ENCODE measurements at places on chromosomes 3 and 15.

DNA sequence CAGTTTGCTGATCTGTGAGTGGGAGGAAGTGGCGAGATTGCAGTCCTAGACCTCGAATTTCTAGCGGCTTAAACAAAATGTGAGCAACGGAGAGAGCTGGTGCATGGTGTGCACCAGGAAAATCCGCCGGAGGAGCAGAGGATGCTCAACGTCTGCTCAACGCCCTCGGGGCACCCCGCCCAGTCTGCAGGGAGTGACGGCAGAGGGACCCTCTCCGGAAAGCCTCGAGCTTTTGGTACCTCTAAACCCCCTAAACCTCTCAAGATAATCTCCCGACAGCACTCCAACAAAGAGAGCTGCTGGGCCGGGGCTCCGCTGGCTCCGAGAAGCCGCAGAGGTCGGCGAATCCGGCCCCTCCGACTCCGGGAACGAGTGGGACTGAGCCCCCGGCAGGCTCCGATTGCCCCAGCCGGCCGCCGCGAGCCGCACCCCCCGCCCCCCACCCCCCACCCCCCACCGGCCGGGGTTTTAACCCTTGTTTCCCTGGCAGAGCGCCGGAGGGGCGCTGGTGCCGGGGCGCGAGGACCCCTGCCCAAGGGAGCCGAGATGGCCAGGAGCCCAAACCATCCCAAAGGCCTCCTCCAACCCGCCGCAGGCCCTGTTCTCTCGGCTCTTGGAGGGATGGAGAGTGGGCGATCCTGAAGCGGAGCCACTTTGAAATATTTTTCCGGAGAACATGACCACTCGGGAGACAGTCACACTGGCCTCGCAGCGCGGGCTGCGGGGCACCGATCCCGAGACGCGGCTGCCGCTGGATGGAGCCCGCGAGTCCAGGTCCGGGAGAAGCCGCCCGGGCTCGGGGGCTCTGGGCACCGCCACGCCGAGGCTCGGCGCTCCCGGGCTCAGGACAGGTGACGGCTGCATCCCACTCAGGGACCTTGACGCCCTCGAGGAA, 1.5 kb downstream of the MEGF11 start:
- peak; percentile 30 for DNase-seq

DNA sequence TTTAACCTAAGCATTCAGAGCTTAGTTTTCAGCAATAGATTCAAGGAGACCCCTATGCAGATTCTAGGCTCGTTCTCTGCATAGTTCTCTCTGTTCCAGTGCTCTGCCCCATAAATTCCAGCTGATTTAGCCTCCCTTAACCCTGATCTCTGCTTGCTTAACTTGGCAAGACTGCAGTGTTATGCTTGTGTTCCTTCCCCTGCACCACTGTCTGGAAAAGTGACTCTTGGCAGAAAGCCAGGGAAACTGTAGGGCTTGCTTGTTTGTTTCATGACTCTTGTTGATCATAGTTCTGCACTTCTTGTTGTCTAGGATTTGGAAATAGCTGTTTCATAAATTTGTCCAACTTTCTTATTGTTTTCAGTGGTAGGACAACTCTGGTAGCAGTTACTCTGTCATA, 40.1 kb downstream of the ANAPC13 start:
- no peak for DNase-seq

DNA sequence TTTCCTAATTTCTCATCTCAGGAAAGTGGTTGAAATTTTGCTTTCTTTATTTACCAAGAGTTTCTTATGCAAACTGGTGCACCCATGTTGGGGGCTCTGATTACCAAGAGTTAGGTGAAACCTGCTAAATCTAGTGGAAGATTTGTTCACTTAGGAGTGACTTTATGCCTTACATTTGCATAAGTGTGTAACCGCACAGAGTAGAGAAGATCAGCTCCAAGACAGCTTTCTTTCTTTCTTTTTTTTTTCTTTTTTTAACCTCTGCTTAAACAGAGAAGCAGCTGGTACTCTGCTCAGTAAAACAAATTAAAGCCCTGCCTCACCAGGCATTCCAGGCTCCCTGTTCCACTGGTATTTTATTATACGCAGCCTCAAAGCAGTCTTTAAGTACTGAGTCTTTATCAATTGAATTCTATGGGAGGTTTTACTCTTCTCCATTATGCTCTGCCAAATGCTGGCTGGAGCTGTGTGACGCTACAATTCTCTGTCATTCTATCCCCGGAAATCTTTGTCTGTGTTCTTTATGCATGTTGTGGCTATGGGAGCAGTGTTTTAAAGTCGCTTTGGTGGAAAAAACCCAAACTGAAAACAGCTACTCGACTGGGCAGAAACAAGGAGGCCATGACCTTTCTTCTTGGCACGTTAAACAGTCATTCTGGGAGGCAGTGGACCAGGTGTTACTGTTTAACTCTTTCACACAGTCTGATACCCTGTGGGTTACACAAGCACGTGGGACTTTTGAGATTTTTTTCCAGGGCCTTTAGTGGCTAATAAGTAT, 55.2 kb upstream of the GBE1 start:
- no peak for DNase-seq

DNA sequence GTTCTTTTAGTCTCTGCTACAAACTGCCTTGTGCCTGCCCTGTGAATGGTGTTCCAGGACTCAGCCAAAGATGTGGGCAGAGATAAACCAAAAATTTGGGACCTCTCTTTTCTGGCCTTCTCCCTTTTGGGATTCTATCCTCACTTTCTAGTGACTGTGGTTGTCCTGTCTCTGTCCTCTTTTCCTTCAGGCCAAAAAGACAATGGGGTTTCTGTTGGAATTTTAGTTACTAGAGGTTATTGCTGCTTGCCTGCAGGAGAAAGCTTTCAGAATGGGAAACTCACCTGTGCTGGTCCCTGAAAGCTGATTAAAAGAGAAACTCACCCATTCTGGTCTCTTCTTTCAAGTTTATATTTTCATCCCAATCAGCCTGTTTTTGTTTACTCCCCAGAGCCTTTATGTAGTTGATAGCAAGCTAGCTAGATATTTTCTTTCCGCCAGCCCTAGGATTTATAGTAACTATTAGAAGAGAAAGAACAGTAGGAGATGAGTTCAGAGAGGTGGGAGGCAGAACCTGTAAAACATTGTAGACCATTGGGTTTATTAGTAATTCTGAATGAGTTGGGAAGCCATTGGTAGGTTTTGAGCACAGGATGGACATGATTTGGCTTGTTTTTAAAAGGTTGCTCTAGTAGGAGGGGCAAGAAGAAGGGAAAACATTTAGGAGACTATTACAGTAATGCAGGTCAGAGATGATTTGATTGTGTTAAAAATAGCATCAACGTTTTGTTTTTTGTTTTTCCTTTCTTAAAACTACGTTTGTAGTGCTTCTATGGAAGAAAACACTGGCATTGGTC, 138.9 kb downstream of the TCF12 start:
- no peak for DNase-seq

DNA sequence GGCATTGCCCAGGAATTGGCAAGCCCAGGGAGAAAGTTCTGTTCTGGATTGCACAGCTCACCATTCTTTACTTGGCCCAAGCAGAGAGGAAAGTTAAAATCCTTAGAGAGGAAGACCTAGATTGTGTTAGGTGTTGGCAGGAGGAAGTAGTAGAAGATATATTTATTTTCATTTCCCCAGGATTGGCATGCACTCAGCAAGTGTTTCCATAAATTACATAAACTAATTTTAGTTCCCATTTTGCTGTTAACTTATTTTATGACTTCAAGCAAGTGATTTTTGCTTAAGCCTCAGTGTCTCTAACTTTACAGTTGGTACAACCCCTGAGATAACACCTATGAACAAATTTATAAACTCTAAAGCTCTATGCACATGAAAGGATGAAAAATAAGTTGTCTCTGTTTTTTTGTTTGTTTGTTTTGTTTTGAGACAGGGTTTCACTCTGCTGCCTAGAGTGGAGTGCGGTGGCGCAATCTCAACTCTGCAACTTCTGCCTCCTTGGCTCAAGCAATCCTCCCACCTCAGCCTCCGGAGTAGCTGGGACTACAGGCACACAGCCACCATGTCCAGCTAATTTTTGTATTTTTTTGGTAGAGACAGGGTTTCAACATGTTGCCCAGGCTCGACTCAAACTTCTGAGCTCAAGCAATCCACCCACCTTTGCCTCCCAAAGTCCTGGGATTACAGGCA, 31.2 kb upstream of the TOP2B start:
- DNase-seq = no peak

DNA sequence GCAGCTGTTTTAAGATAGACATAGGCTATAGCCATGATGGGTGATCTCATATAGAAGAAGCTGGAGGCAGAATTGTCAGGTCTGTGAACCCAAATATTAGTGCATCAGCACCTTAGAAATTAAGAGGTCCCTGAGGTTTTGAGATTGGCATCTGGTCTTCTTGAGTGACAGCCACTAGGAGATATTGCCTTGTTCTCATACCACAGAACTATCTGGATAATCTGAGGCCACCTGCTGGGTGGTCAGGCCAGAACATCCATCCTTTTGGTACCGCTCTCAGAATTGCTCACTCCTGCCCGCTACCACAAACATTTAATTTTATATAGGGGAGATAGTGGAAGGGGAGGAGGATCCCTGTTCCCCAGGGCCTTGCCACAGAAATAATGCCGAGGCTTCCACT, 210.6 kb upstream of the ZPLD1 start:
- DNase-seq = no peak

DNA sequence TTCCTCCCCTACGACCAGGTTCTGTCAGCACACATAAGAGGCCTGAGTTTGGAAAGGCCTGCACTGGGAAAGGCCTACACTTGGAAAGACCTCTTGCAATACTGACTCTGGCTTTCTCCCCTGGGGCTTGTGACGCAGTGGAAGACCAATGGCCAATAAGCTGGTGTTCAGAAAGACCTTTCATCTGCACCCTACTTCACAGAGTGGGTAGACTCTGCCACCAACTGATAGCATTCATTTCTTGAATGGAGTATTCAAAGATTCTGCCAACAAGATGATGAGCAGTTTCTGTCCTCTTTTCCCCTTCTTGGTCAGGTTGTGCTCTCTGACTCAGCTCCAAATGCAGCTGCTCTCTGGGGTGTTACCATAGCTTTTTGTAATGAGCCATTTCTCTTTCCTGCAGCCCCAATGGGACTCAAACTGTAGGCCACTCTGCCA, 48.8 kb downstream of the TIPARP start:
- no peak for DNase-seq

GRCh38 chr3:143016321-143016972, 15.1 kb downstream of the U2SURP start:
- no peak for DNase-seq

DNA sequence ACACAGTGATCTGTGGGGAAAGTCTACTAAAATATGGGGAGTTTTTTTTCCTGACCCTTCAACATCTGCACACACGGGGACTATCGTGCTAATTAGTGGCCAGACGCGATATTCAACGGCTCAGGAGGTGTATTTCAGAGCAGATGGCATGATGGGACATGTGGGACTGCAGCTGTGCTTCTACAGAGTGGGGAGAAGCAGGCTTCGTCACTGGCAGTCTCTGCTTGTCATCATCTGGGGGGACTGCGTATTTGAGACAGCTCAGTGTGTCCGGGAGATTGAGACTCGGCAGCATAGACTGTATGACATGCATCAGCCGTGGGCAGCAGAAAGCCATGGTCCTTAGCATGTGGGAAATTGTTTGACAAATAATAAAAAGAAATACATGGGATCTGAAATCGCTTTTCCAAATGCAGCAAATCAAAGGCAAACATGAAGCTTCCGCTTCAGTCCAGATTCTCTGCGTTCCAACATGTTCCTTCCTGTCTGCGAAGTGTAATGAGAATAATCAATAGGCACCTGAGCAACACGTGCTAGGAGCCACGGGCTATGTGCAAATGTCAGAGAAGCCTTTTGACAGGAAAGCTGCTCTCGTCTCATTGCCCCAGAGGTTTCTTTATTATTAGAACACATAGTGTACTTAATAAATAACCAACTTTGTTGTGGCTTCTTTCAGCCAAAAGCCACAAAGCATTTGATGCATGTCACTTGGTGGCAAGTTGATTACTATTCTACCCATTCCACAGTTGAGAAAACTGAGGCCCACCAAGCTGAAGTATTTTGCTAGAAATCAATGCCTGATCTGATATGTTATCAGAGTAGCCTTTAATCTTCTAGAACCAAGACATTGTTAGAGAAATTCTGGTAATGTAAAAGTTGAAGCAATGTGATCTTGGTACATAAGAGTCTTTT, 276.3 kb downstream of the RYR3 start:
- DNase-seq = no peak

DNA sequence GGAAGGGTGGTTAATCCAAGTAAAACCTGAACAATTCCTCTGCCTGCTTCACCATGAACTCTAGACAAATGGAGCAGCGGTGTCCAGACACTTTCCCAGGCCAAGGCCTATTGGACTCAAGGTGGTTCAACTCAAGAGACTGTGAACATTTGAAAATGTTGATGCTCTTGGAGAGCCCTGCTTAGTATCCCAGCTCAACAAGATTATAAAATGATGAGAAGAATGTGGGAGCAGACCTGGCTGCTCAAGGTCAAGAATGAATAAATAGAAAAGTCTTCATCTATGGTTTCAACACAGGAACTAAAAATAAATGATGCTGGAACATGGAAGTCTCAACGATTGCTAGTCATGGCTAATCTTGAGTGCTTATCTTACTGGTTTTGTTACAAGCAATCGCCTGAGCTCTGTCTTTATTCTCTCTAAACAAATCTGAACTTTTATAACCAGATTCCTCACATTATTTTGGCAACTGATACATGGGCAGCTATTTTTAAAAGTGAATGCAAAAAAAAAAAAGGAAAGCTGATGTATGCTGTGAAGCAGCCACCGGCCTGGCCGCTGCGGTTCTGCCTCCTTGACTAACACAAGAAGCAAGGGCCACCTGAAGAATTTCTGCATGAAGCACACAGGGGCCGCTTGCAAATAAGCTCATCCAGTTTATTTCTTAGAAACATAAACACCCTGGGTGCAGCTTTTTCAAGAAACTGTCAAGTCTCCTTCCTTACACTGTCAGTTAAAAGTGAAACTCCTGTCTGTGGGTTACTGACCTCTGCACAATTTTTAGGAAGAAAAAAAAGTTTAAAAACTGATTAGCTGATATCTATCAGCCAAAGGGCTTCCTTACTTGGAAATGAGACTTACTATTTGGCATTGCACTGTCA, 120.1 kb upstream of the ARHGEF3 start:
- DNase-seq = no peak

- no peak for DNase-seq
Measured at GRCh38 chr15:101115786-101116680, 135.8 kb downstream of the CHSY1 start.

- DNase-seq = no peak
Measured at GRCh38 chr15:89469426-89470096, 26.8 kb downstream of the RHCG start.

- DNase-seq = no peak
Measured at GRCh38 chr3:184553385-184553784, 8.2 kb upstream of the EPHB3 start.

DNA sequence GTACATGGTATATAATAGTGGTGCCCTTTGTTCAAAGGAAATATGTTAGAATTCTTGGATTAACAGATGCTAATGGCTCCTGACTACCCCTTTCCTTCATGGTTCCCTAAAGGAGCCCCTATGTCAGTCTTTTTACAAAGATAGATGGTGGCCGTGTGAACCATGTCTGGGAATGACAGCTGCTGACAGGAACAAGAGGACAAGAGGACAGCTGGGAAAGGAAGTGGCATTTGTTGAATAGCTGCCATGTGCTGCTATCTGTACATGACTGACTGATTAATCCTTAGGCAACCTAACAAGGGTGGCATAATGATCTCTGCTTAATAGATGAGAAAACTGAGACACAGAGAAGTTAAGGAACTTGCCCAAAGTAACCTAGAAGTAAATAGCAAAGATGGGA, 321.7 kb downstream of the ZNF621 start:
- no peak for DNase-seq
